Frontal cortex (tissue), 4 donors: ENCODE measurements at places on chromosomes 2 and 18. TPM values are rescaled to one million over a fixed set of nuclear protein-coding genes. Genes with fewer than 3 reads are reported as not detected.

DNA sequence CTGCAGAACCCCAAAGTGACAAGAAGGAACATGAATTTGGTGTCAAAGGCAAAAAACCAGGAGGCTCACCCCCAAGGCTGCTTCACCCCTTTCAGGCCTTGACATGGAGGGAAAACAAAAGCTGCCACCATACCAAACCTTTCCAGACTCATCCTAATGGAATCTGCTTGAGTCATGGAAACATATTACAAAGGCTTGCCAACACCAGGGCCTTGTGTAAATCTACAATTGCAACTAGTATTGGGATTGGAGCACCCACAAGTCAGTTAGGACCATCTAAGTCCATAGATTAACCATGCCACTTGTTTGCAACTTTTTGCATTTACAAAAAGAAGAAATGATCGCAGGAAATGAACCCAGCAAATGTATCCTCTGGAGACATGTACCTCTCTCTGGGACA is 297.6 kb downstream of the CDCA7 start:
- DNase-seq: no peak

DNA sequence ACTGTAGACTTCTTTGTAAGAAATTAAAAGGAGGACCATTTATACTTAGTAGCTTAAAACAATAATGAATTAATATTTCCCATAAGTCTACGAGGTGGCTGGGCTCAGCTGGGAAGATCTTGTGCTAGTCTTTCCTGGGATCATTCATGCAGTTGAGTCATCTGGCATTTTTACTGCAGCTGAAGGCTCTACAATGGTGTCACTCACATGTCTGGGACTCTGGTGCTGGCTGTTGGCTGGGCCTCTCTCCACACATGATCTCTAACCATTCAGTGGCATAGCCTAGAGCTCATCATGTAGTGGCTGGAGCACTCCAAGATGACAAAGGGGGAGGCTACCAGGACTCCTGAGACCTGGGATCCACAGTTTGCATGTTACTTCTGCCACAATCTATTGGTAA is 35.5 kb downstream of the CLASP1 start:
- no peak for DNase-seq

GRCh38 chr2:11154016-11154922 is 998 bp upstream of the SLC66A3 start:
- DNase-seq: no peak

DNA sequence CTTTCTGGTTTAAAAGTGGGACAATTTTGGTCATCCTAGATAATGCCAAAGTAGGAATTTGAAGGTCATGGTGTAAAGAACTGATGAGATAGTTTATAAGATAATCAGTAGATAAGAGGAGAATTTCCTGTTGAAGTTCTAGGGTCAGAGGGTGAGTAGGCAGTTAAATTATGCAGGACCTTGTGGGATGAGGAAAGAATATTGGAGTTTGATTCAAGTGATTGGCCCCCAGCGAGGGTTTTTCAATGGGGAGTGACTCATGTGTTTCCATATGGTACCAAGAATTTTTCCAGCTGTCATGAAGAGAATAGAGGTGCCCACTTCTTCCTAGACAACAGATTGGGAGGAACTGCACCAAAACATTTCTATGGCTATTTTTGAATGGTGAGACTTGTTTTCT is 940.2 kb upstream of the ZEB2 start:
- no peak for DNase-seq

DNA sequence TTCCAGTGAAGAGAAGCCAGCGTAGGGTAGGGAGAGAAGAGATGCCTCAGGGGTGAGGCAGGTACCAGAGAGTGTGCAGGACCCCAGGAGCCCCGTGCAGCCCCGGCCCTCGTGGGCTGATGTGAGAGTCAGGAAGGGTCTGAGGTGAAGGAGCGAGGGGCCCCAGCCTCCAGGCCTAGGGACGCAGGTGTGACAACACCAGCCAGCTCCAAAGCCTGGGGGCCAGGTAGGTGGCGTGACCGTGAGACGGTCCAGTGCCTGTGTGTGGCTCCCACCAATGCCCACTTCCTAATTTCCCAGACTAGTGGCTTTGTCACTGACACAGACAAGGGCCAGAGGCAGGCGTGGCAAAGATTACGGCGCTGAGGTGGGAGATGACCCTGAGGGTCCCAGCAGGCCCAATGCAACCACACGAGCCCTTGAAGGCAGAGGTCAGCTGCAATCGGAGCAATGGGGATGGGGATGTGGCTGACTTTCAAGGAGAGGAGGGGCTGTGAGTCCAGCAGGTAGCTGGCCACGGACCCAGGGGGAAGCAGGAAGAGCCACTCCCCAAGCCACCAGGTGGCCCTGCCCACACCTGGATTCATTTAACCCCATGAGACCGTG is 86.0 kb upstream of the SNTG2 start:
- no peak for DNase-seq

GRCh38 chr2:113233593-113234550 is 44.8 kb downstream of the PAX8 start:
- DNase-seq: no peak

- no peak for DNase-seq
Observed at GRCh38 chr2:48819206-48819735, 63.7 kb upstream of the LHCGR start.

The SRD5A2 gene
- total RNA-seq: not detected

The ZNF512 gene
- total RNA-seq: 49.3 TPM

The ANKRD62 gene
- total RNA-seq: not detected

The COMMD1 gene
- 40.8 TPM for total RNA-seq

The CHST9 gene
- 2.4 TPM for total RNA-seq

The ITGB6 gene
- total RNA-seq: under 0.01 TPM
